Hepatocyte (in vitro differentiated cells): ENCODE measurements at places on chromosomes 2 and 18.

DNA sequence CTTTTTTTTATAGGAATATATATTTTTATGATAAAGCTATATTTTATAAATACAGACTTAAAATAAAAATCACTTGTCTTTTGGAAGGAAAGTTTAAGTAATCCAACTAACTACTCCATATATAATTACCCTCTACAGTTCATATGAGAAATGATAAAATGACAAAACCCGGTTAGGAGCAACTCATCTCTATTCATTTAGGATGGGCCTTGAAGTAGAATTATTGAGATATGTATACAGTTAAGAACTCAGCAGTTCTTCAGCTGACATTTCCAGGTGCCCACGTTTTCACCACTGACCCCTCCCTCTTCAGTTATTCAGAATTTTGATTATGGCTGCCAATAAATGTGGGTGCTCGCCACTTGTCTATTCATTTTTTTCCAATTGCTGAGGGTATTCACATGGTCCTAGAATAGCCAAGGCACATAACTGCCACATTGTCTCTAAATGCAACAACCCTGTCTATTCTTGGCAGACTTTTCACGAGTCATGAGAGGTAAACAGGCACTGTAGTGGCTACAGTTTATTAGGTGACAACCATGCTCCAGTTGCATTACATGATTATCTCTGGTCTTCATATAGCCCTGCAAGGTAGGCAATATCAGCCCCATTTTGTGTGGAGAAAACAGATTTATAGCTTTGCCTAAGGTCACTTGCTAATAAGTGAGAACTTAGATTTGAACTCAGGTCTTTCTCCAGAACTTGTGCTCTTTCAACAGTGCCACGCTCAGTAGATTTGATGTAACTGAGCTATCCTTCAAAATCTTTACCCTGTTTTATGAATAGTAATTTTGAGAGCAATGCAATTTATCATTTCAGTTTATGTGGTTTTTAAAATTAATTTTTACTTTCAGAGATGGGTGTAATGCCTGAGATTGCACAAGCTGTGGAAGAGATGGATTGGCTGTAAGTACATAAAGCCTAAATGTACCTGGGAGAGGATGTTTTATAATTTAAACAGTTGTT is 2.9 kb downstream of the DDX1 start:
- DNase-seq = no peak

DNA sequence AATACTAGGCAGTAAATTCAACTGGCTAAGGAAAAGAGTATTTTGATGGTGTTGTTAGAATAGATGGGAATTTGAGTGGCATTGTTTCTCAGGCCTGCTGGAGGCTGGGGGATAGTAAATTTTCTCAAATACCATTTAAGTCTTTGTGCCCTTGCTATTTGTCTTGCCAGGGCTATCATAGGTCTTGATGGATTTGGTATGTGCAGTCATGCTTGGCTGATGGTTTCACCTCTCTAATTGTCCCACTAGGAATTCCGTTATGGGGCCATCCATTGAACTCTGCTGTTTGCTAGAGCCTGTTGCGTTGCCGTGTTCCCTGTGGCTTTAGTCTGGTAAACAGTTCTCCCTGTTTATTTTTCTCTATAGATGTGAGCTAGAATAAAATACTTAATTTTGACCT is 438.1 kb upstream of the FAM98A start:
- no peak for DNase-seq

DNA sequence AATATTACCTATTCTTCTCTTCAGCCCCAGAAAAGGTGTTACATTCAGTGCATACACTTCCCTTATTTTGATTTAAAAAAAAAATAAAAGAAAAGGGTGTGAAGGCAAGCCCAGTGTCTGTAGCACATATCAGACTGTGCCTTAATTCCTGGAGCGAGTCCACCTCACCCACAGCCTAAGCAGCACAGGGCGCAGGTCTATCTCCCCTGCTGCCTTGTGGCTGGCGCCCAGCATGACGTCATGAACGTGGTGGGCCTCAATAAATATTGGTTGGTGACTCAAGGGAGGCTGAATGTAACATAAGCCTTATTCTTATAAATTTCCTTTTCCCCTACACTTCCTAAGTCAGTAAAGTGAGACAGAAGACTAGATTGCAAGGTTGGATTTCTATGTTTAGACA is 26.4 kb downstream of the ST3GAL5 start:
- no peak for DNase-seq

GRCh38 chr2:101710036-101710435 is 12.5 kb downstream of the MAP4K4 start:
- DNase-seq = no peak

GRCh38 chr2:194004590-194005206 is 1652.3 kb upstream of the SLC39A10 start:
- no peak for DNase-seq

DNA sequence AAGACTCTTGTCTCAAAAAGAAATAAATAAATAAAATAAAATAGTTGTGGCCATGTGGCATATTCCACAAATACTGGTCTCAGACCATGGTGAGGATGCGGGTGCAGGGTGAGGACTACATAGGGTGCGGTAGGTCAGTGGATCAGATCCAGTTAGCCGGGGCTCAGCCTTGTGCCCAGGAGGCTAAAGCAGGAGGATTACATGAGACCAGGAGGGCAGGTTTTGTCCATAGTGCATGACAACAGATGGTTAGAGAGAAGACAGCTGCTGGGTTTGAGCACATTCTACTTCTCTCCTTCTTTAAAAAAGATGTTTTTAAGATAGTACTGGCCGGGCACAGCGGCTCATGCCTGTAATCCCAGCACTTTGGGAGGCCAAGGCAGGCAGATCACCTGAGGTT is 12.8 kb upstream of the PSD4 start:
- no peak for DNase-seq

DNA sequence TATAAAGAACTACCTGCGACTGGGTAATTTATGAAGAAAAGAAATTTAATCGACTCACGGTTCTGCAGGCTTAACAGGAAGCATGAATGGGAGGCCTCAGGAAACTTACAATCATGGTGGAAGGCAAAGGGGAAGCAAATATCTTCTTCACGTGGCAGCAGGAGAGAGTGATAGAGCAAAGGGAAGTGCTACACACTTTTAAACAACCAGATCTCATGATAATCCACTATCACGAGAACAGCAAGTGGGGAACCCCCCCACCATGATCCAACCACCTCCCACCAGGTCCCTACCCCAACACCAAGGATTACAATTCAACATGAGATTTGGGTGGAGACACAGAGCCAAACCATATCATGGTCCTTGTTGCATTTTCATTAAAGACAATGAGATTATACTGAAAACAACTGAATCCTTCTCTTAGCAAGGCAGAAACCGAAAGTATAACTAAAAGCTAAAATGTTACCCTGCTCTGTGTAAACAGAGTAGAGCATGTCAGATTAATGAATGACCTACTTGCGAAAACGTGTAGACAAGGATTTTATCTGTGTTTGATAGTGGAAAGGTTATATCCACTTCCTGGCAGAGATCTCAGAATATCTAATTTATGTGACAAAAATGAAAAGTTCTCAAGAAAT is 60.1 kb upstream of the RBBP8 start:
- peak; percentile 27 for DNase-seq

DNA sequence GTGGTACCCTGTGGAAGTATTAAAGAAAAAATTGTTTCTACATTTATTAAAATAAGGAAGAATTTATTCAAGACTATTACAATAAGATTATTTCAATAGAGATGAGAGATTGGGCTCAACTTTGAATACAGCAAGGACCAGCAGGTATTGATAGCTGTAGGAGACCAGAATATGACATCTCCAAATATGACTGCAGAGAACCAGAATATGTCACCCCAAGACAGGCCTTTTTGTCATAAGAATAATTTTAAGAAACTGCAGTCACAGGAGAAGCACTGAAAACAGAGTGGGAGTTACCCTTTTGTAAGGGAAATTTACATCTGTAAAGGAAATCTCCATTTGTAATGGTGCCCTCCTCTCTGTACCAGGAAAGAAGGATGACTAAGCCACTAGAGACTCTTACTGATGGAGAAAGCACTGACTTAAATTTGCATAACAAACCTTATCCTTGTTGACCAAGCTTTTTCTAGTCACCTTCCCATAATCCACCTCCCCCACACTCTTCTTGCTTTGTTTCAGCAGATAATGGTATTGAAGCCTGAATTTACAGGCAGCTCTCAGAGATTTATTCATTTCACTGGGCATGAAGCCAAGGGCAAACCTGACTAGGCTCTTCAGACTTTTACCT is 145.1 kb upstream of the RMP24 start:
- DNase-seq = no peak

GRCh38 chr18:76721207-76721996 is 101.0 kb upstream of the ZNF236 start:
- DNase-seq = no peak

DNA sequence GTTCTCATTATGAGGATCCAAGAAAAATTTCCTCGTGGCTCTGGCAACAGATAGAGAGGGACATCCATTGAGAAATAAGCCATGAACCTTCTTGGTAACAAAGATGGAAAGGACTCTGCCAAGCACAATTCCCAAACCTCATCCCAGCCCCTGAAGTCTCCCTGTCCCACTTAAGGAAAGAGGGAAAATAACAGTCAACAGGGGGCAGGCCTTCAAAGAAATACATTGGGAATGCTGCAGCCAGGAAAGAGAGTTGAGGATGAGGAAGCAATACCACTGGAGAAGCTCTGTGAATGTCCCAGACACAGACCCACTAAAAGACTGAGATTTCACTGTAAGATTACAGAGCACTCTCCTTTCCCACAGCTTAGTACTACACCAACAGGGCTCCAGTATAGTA is 93.2 kb downstream of the CD226 start:
- no peak for DNase-seq

DNA sequence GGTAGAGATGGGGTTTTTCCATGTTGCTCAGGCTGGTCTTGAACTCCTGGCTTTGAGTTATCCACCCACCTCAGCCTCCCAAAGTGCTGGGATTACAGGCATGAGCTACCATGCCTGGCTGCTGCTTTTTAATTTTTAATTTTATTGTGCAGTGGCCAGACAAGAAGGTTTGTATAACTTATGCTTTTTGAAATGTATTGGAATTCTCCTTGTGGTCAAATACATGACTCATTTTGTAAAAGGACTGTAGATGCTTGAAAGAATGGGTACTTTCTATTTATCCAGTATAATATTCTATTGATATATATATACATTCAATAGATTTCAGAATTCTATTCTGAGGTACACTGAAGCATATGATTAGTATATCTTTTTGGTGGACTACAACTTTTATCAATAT is 82.6 kb upstream of the ST3GAL5 start:
- DNase-seq = no peak

DNA sequence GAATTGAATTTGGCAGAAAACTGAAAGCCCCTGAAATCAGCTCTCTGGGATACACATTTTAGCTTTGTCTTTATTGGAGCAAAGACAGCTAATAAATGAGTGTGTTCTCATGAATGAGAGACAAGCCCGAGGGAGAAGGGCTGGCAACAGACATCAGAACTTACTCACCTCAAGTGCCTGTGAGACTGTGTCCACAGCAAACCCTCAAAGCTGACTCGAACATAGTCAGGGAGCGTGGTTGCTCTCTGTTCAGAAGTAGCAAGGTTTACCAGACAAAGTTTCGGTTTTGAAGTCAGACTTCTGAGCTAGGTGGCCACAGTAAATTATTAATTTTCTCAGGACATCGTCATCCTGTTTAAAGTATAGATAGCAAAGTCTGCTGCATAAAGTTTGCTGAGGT is 207.9 kb downstream of the CMPK2 start:
- DNase-seq = no peak

DNA sequence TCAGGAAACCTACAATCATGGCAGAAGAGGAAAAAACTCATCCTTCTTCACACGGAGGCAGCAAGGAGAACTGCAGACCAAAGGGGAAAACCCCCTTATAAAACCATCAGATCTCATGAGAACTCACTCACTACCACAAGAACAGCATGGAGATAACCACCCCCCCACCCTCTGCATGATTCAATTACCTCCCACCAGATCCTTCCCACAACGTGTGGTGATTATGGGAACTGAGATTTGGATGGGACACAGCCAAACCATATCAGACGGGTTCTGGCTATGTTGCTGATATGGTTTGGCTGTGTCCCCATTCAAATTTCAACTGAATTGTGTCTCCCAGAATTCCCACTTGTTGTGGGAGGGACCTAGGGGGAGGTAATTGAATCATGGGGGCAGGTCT is 28.7 kb upstream of the CCDC150 start:
- DNase-seq = no peak
